ENCODE measurements at places on chromosomes 1 and 21.

DNA sequence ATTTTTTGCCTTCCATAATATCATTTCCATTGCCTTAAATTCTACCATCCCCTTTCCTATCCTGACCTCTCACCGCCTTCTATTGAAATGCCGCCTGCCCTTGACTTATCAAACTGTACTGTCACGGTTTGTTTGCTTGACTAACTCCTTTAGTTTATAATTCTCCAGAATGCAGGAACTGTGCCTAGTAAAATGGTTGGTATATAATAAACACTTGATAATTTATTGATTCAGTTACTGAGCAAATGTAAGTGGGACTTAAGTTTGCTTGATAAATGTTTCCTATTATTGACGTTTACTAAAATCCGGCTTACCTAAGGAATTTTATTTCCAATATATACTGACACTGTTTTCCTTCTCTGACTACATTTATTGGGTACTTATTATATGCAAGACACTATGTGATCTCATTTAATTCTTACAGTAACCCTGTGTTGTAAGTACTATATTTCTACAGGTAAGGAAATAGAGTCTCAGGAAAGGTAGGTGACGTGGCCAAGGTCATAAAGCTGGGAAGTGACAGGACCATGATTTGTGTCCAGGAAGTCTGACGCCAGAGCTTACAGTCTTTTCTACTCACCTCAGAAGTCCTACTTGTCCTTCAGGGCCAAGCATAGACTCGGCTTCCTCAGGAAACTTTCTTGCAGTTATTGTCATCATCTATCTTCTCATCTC lies 35.7 kb downstream of the DPT start:
- DNase-seq: no peak

GRCh38 chr1:30506291-30507015 lies 216.9 kb downstream of the MATN1 start:
- no peak for DNase-seq

DNA sequence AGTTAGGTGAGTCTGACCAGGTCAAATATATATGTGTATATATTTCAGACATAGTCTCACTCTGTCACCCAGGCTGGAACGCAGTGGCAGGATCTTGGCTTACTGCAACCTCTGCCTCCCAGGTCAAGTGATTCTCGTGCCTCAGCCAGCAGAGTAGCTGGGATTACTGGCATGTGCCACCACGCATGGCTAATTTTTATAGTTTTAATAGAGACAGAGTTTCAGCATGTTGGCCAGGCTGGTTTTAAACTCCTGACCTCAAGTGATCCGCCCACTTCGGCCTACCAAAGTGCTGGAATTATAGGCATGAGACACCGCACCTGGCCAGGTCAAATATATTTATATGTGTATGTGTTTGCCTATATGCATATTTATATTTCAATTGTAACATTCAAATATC lies 581.5 kb upstream of the B3GALT2 start:
- no peak for DNase-seq

- DNase-seq: no peak
Observed at GRCh38 chr1:101175466-101175865, 61.4 kb upstream of the S1PR1 start.

DNA sequence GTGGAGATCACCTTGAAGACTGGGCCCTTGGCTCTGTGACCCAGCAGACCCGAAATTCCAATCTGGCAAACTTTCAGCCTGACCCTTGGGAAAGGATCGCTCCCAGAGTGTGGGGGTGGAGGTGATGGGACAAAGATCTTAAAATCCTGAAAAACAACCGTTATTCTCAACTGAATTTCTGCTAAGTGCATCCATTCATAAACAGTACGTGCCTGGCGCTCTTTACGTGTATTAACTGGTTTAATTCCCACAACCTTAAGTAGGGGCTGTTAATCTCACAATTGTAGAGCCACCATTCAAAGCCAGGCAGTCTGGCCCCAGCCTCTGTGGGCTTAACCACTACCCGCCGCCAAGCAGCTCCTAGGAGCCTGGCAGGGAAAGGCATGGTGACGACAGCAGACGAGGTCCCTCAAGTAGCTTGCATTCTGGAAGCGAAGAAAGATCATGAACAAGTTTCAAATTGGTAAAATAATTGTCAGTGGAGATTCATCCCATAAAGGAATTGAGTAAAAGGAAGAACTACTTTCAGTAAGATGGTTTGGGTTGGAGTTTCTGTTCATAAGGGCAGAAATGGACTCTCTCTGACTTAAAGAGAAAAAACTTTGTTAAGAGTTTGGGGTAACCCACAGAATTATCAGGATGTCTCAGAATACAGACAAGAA lies 11.4 kb upstream of the RGS16 start:
- peak; percentile 73 for DNase-seq

GRCh38 chr1:76090283-76091203 lies 16.0 kb downstream of the ST6GALNAC3 start:
- no peak for DNase-seq

GRCh38 chr1:39159224-39160036 lies 45.1 kb upstream of the MACF1 start:
- no peak for DNase-seq

DNA sequence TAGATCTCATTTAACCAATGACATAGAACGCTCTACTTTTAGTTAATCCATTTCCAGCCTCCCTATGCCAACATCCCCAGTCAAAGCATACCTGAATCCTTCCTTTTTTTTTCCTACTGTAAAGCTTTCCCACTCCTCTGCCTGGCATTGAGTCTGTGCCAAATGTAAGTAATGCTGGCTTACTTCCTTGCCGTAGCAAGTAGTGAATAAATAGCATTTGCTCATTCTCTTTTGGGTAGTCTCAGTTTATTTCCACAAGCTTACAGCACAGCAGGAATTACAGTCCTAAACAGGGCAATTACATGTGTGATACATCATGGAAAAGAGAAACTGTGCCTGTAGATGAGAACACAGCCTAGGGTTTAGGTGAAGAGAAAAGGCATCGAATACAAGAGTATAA lies 352.6 kb upstream of the NEGR1 start:
- DNase-seq: no peak

GRCh38 chr1:48772211-48772610 lies 4.5 kb downstream of the BEND5 start:
- no peak for DNase-seq

- no peak for DNase-seq
Observed at GRCh38 chr1:173702736-173703135, 12.0 kb upstream of the KLHL20 start.

- no peak for DNase-seq
Observed at GRCh38 chr21:28454564-28455252, 538.0 kb downstream of the LTN1 start.

DNA sequence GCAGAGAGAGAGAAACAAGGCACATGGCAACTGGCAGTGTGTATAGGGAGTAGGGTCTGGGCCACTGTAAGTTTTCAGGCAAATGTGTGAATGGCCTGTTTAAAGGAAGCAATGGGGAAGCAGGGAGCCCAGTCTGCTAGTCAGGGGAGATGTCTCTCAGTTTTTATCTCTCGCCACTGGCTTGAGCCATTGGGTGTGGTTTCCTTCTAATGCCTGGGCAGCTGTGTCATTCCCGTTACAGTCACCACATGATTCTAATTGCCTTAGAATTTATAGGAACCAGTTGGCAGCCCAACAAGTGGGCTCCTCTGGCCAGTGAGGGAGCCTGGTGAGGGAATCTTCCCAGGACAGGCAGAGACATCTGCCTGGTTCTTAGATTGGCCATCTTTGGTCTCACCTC lies 182.4 kb downstream of the DISC1 start:
- no peak for DNase-seq

DNA sequence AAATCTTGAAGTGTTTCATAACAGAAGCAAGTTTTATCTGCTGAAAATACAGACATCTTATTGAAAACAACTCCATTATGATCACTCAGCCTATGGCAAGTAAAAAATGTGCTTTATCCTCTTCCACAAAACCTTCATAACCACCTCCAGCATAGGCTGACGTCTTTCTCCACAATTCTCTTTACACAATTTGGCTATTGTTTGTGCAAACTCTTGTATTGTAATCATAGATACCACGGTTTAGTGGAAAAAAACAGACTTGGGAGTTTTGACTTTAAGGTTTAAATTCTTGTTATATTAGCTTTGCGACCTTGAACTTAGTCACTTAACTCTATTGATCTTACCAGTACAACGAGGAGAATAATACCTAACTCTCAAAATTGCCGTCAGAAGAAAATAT lies 126.1 kb downstream of the PLD5 start:
- no peak for DNase-seq

DNA sequence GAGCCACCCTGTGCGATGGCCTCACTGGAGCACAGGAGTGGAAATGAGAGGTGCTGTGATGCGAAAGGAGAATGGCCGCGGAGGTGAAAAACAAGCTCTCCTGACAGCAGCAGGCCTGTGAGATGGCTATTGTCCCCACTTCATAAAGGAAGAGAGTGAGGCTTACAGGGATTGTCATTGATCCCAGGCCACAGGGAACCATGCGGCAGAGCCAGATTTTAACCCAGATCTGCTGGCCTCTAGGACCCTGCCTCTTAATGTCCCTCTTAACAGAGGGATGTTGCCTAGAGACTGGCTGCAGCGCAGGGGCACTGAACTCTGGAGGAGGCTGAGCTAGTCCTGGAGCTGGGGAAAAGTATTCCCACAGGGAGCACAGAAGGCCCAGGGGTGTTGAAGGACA lies 3.1 kb upstream of the SYTL1 start:
- no peak for DNase-seq

- DNase-seq: no peak
Observed at GRCh38 chr1:202274611-202275010, 67.1 kb downstream of the UBE2T start.

DNA sequence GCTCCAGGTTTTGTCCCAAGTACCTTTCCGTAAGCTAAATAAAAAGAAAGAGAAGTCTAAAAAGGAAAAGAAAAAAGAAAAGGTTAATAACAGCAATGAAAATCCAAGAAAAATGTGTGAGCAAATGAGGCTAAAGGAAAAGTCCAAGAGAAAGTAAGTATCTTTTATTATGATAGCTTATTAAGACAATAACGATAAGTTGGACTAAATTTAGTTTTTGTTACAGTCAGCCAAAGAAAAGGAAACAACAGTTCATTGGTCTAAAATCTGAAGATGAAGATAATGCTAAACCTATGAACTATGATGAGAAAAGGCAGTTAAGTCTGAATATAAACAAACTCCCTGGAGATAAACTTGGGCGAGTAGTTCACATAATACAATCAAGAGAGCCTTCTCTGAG lies 31.5 kb downstream of the BRDT start:
- no peak for DNase-seq

DNA sequence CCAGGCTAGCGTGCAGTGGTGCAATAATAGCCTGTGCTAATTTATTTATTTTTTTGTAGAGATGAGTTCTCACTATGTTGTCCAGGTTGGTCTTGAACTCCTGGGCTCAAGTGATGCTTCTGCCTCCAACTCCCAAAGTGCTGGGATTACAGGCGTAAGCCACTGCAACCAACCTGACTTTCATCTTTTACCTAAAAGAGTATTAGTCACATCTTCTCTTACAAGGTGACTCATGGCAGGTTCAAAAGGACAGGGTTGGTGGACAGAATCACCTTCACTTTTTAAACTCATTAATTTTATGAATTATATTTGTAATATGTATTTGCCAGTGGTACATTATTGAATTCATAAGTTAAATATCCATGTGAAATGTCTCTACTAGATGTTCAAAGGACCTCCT lies 18.1 kb downstream of the JAM2 start:
- no peak for DNase-seq

- no peak for DNase-seq
Observed at GRCh38 chr1:89865498-89866382, 44.9 kb downstream of the LRRC8D start.

GRCh38 chr1:193270996-193271395 lies 84.6 kb upstream of the B3GALT2 start:
- DNase-seq: no peak

DNA sequence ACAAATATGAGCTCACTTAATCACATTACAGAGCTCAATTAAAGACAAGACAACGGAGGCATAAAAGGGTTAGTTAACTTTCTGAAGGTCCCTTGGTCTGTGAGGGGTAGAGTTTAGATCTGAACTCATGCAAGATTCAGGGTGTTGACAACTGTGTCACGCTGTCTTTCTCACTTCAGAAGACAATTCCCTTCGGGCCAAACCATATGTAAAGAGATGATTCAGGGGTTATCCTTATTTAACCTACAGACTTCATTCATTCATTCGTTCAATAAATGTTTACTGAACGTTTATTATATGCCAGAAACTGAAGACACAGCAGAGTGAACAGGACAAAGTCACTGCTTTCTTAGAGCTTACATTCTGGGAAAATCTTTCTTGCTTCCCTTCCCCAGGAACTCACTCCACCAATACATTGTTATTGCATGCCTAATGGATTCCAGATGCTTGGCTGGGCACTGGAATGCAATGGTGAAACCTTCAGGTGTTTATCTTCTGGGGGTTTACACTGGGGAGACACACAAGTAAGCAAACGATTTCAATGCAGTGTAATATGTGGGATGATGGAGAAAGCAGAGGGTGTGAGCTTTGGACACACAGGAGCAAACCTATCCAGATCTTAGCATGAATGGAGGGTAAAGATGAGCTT lies 6.4 kb downstream of the XCL1 start:
- no peak for DNase-seq

- DNase-seq: no peak
Observed at GRCh38 chr1:198902655-198903054, 263.8 kb downstream of the PTPRC start.

DNA sequence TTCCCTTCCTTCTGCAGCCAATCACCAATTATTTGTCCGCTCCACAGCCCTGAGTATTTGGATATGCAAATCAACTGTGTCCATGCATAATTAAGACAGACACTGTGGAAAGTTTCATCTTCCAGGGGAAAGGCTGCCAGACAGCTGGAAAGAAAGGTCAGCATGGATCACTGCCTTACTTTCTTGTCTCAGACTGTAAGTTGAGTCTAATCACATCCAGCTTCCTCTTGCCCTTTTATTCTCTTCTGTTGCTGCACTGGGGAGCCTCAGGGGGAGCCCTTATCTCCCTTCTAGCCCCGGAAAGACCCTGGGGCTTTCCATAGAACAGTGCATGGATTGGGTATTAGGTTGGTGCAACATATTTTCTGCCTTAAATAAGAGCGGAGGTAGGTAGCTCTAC lies 182.9 kb downstream of the OMA1 start:
- peak; percentile 95 for DNase-seq

- no peak for DNase-seq
Observed at GRCh38 chr1:34825455-34826091, 32.8 kb downstream of the GJA4 start.

- no peak for DNase-seq
Observed at GRCh38 chr1:47850451-47850850, 146.7 kb downstream of the TRABD2B start.

- DNase-seq: peak; percentile 54
Observed at GRCh38 chr1:247373721-247374141, 42.1 kb upstream of the ZNF496 start.

- DNase-seq: no peak
Observed at GRCh38 chr1:212559929-212560328, 48.6 kb upstream of the ATF3 start.
